ENCODE measurements at places on chromosomes 1 and 21. TPM values are rescaled to one million over a fixed set of nuclear protein-coding genes. Genes with fewer than 3 reads are reported as not detected.

LCE1C gene
- not detected for polyA plus RNA-seq

VPS26C gene
- 39.3 TPM for polyA plus RNA-seq

LRRC38 gene
- not detected for polyA plus RNA-seq

CPLANE2 gene
- polyA plus RNA-seq, result 0.44 TPM

GRCh38 chr1:109785446-109786111 is 21.9 kb upstream of the EPS8L3 start:
- no peak for DNase-seq

DNA sequence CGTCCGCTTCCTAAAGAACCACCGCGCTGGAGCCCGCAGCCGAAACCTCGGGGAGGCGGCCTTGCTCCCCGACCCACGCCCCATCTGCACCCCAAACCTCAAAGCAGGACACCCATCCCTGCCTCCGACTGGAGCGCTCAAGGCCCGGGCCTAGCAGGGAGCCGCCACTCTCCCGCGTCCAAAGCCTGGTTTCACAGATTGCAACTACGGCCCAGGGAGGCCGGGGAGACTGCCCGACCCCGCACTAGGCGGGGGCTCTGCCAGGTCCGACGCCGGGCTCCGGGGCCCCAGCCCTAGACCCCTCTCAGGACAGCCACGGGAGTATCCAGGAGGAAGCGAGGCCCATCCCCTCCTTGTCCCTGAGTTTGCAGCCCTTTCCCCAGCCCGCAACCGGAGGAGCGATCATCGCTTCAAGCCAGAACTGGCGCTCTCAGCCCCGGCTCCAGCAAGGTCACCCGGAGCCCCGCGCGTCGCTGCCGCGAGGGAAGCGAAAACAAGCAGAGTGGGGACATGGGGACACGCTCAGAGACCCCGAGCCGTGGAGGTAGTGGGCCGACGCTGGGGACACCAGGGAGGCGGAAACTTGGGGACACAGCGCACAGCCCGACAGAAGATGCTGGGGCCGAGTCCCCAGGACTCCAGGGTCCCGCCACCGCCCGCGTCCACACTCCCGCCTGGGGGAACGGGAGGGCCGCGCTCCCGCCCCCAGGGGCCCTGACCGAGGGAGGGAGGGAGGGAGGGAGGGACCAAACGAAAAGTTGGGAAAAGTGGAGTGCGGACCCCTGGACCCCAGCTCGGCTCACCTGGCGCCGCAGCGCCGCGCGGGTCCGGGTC is 433 bp downstream of the TMEM200B start:
- peak; percentile 47 for DNase-seq

DNA sequence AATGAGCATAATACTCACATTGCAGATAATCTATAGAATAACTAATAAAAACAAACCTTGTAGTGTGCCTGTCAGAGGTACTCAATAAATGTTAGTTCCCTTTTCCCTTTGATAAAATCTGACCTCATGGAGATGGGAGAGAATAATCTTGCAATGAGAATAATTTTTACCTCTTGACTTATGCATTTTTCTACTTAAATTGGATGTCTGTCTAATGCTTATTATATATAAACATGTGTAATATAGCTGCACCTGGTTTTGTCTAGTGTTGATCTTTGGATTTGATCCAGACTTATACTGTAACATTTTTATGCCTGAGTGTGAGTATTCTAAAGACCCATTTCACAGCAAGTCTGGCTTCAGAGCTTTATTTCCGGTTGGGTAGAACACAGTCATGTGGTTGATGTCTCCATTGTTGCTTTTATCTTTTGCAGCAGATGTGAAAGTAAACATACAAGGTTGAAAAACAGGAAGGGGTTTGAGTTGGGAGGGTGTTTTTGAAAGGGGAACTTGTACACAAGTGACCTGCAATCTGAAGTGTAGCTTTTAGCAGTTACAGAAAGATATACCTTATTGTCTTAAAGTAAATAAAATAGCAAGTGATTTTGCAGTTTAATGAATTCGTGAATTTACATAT is 12.4 kb downstream of the EPB41 start:
- DNase-seq, result peak; percentile 16

DNA sequence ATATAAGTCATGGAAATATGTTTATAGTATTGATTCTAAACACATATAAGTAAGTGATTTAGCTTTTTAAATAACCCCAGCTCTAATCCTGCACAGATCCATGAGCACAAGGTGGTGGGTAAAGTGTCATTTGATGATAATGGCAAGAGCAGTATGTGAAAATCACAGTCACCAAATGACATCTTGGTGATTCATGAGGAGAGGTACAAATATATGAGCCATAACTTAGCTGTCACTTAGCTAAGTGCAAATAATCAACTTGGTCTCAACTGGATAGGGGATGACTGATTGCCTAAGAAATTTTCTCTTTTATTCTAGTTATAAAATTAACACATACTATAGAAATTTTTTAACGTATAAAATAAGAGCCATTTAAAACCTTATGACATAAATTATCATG is 198.1 kb downstream of the ZZZ3 start:
- DNase-seq, result no peak

DNA sequence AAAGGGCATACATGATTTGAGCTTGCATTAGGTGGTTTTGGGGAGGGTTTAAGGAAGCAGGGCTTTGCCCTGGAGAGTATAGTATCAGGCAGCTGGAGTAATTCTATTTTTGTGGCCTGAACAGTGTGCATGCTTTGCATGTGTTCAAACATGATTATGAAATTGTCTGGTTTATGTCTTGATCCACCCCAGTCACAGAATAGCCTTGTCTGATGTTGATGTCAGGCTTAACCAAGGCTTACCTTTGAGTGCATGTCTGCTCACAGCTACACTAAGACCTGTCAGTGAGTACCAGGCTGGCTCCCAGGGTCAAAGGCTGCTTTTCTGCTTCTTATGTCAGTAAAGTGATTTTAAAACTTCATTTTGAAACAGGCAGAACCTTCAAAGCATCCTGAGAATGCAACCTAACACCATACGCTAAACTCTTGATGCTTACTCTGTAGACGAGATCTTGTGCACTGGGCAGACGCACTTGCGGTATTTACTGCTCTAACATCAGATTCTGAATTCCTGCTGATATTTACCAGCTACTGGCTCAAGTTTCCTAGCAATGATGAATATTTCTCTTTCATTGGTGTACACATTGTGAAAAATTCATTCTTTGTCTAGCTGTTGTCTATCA is 78.9 kb downstream of the MAP3K21 start:
- no peak for DNase-seq

- no peak for DNase-seq
These were observed 64.0 kb upstream of the ASB17 start for GRCh38 chr1:75996196-75996595.

DNA sequence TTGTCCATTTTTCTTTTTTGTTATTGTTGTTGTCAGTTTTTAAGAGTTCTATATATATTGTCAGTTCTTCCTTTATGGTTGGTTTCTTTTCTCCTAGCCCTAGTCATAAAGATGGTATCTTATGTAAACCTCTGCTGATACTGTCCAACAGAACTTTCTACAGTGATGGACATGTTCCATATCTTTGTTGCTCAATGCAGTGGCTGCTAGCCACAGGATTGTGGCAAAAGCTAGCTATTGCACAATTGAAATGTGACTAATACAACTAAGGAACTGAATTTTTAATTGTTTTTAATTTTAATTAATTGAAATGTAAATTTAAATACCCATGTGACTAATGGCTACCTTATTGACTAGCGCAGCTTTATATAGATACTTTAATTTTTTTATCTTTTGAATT is 411.8 kb upstream of the PTBP2 start:
- no peak for DNase-seq
